ENCODE measurements at places on chromosomes 12 and 14. TPM values are rescaled to one million over a fixed set of nuclear protein-coding genes. Genes with fewer than 3 reads are reported as not detected.

The CYP27B1 gene
- 0.56 TPM for total RNA-seq

The AQP6 gene
- not detected for total RNA-seq

The LBHD2 gene
- total RNA-seq: not detected

The IL26 gene
- not detected for total RNA-seq

The NOPCHAP1 gene
- 5.3 TPM for total RNA-seq

The AMHR2 gene
- total RNA-seq: not detected

The RPGRIP1 gene
- total RNA-seq: not detected

The CFAP73 gene
- total RNA-seq: not detected

The OGFOD2 gene
- total RNA-seq: 4.3 TPM

The AQP2 gene
- total RNA-seq: not detected

The CLEC1B gene
- not detected for total RNA-seq
